Colonic mucosa (tissue), 4 donors: ENCODE measurements at places on chromosomes 1 and 21. TPM values are rescaled to one million over a fixed set of nuclear protein-coding genes. Genes with fewer than 3 reads are reported as not detected.

NOTCH2NLA gene
- 28.3 TPM for total RNA-seq

RORC gene
- total RNA-seq, result 27.7 TPM

C8B gene
- not detected for total RNA-seq

SPAG17 gene
- not detected for total RNA-seq

COL6A1 gene
- total RNA-seq, result 131 TPM

PALMD gene
- 1.4 TPM for total RNA-seq

ASCL5 gene
- total RNA-seq, result not detected

MCOLN2 gene
- 21.6 TPM for total RNA-seq

ANXA9 gene
- total RNA-seq, result 0.53 TPM

ANGPTL3 gene
- total RNA-seq, result not detected

GRCh38 chr1:26529405-26529654, 231 bp upstream of the RPS6KA1 start:
- peak overlapping the region; percentile 77 for H3K4me3 ChIP-seq
- H3K27me3 ChIP-seq, result no peaks in the 10 kb centered on the region
- no peak overlapping the region for H3K27ac ChIP-seq
- H3K36me3 ChIP-seq, result no peaks in the 10 kb centered on the region
- peaks cover 5% of the 10 kb centered on the region for H3K4me1 ChIP-seq
- peak; percentile 35 for DNase-seq

GRCh38 chr1:216815260-216816131, 92.3 kb upstream of the ESRRG start:
- no peaks in the 10 kb centered on the region for H3K36me3 ChIP-seq
- H3K27me3 ChIP-seq, result no peaks in the 10 kb centered on the region
- H3K27ac ChIP-seq, result no peak overlapping the region
- H3K4me1 ChIP-seq, result no peaks in the 10 kb centered on the region
- H3K4me3 ChIP-seq, result no peak overlapping the region

DNA sequence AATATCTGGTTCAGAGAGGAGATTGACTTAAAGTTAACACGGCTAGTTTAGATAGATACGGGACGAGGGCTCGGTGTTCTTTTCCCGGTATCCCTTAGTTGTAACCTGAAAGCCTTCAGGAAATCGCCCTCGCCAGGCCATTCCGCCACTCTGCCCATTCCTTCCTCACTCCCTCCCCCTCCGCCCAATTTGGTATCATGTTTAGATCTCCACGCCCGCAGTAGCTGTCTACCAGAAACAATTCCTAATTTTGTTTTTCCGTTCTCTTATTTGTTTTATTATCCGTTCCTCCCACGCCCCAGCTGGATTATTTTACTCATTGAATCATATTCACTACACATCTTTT, 685 bp upstream of the VAMP4 start:
- H3K36me3 ChIP-seq, result no peaks in the 10 kb centered on the region
- peak overlapping the region; percentile 97 for H3K27ac ChIP-seq
- H3K4me1 ChIP-seq, result peaks cover 10% of the 10 kb centered on the region
- no peaks in the 10 kb centered on the region for H3K27me3 ChIP-seq

DNA sequence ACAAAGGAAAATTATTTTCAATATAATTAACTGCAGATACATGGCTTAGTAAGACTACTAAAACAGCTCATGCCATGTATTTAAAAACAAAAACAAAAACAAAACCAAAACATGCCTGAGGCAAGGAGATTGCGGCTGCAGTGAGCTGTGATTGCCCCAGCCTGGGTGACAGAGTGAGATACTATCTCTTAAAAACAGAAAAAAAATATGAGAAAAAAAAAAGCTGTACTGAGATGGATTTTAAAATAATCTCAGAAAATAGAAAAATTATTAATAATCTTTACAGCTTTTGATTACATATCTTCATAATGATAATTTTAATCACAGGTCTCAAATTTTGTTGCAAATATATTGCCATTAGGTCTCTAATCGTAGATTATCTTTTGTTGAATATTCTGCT, 24.0 kb upstream of the LIN9 start:
- no peaks in the 10 kb centered on the region for H3K27me3 ChIP-seq
- no peaks in the 10 kb centered on the region for H3K4me1 ChIP-seq

- DNase-seq, result no peak
- H3K36me3 ChIP-seq, result no peaks in the 10 kb centered on the region
- no peaks in the 10 kb centered on the region for H3K27me3 ChIP-seq
- no peak overlapping the region for H3K4me3 ChIP-seq
Observed at GRCh38 chr1:53047737-53048736, 14.0 kb upstream of the PODN start.

DNA sequence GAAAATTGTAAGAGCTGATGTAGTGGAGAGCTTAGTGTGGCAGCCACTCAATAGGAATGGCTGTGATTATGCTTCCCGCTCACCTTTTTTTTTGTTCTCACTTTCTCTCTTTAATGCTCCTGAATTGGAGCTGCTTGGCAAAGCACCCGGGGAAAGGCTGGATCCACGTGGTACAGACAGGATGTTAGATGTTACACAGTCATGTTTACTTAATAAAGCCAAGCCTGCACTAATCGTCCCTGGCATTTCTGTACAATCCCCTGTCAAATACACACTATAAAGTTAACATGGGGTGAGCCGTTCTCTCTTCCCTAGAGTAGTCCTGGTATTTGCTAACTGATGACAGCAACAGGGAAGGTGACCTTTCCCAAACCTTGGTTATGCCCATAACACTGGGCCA, 187.8 kb downstream of the ZSCAN20 start:
- H3K4me3 ChIP-seq, result no peak overlapping the region
- no peaks in the 10 kb centered on the region for H3K4me1 ChIP-seq
- H3K27me3 ChIP-seq, result no peaks in the 10 kb centered on the region
- H3K36me3 ChIP-seq, result no peaks in the 10 kb centered on the region
- no peak for DNase-seq

GRCh38 chr1:117093091-117093534, 28.4 kb downstream of the TRIM45 start:
- DNase-seq, result peak; percentile 30
- no peak overlapping the region for H3K4me3 ChIP-seq
- H3K27ac ChIP-seq, result peak overlapping the region; percentile 19
- H3K36me3 ChIP-seq, result no peaks in the 10 kb centered on the region

DNA sequence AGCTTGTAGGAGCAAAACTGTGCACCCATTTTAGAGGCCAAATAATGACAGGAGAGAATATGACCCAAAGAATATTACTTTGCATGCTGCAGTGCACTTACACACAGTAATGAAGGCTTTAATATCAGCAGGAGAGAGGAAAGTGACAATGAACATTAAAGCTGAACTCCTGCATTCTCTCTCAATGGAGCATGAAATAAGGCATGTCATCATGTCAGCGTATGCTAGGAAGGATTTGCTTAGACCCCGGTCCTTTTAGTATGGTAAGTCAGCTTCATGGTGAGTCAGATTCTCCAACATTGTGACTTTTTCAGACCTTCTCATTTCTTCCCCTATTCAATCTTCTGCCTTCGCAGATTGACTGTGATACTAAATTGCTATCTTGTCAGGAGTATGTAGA, 210.7 kb upstream of the TMPRSS15 start:
- H3K4me3 ChIP-seq, result no peak overlapping the region
- DNase-seq, result no peak
- no peaks in the 10 kb centered on the region for H3K36me3 ChIP-seq
- no peak overlapping the region for H3K27ac ChIP-seq
